ENCODE measurements at places on chromosomes 2 and 18.

DNA sequence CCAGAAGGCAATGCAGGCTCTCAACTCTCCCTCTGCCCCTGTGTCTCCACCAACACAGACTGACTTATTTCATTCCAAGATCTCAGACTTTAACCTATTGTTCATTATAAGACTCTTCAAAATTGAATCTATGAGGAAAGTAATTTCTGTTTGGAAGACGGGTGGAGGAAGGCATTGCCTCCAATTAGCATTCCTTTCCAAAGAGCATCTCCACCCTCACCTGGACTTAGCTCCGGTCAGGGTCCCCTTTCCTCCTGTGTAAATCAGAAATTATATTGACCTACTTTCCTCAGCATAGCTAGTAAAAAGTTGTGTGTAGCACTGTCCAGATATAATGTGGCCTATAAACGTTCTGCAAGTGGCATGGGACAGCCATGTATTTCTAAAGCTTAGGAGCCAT is 230.4 kb upstream of the ACVR2A start:
- no peak for DNase-seq

DNA sequence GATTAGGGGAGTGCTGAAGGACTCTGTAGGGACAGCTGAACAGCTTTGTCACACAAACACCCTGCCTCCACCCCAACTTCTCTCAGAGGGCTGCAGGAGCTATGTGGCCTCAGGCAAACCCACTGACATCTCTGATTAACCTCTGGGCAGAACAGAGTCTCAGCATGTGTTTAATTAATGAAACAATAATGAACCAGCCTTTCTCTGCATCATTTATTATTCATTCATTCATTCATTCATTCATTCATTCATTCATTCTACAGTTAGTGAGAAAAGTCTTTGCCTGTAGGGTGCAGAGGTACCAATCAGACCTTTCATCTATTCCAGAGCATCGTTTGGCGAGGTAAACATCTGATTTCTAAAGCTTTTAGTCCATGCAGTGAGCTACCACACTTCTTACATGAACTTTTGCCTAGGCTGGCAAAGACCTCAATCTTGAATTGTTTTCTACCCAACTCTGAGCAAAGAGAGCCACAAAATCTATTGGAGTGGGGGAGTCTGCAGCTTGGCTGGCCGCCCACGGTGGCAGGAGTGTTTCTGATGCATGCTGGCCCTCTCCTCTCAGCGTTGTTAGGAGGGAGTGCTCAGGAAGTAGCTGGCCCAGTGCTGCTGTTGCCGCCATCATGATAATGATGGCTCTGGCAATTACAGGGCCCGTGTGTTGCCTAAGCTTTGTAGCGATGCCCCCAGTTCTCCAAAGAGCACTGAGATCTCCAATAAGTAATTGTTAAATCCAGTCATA is 198.9 kb downstream of the SMAD7 start:
- DNase-seq = no peak

- DNase-seq = no peak
Measured at GRCh38 chr18:63187791-63188460, 131.6 kb downstream of the BCL2 start.

GRCh38 chr2:179180242-179180641 is 84.4 kb downstream of the SESTD1 start:
- DNase-seq = no peak

GRCh38 chr2:46116553-46116991 is 180.6 kb upstream of the EPAS1 start:
- no peak for DNase-seq

DNA sequence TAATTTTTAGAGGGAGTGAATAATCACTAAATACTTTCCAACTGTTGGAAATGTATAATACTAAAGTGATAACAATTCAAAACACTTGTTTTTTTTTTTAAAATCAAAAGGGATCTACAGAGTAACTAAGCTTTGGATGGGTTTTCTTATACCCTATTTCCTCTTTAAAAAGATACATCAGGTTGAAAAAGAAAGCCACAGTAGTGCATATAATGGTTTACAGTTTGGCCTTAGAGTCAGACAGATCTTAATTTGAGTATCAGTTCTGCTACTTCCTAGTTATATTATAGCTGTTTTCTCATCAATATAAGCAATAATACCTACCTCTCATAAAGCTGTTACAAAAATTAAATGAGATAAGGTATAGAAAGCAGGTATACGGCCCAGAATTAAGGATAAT is 28.5 kb downstream of the PSME4 start:
- DNase-seq = no peak

Data from inflammatory macrophage (primary cell).